ENCODE measurements at places on chromosomes 7 and 10.

- DNase-seq, result no peak
Measured at GRCh38 chr7:80844916-80845315, 73.9 kb downstream of the SEMA3C start.

DNA sequence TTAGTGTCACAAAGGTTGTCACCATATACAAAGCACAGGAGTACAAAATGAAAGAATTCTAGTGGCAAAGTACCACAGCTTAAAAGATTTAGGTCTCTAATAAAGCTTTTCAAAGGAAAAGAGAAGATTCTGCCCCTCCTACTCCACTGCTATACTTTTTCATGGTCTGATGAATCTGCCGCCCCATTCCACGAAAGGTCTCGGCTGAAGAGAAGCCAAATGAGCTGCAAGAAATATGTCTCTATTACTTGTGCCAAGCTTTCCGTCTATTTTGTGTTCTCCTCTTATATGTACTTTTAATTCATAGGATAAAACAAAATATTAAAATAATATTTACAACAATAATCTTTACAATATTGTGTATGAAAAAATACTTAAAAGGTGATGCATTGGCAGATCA lies 222.6 kb downstream of the ANK3 start:
- no peak for DNase-seq

DNA sequence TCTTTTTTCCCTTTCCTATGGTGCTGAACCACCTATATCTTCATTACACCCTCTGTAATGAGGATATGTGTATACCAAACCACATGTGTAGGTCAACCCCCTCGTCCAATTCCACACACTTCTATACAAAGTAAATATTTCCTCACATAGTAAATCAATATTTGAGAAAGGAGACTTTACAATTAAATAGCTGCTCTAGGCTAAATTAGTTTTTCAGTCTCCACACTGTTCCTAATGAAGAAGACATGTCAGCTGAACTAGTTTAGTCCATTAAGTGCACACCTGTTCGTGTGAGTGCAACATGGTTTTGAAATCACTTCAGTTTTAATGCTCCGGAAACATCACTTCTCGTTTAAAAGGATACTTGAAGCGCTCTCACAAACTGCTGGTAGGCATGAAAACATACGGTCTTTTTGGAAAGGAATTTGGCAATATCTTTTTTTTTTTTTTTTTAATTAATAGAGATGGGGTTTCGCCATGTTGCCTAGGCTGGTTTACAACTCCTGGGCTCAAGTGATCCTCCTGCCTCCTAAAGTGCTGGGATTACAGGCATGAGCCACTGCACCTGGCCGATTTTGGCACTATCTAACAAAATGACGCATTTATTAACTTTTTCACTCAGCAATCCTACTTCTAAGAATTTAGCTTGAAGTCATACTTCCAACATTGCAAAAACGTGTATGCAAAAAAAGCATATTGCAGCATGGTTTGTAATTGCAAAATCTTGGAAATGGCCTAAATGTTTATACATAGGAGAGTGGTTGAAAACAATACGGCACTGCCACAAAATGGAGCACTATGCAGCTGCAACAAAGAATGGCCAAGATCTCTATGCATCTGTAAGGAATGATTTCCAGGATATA lies 2.1 kb upstream of the XRCC2 start:
- DNase-seq, result peak; percentile 58

GRCh38 chr10:116657863-116658551 lies 37.3 kb downstream of the PNLIPRP2 start:
- no peak for DNase-seq

DNA sequence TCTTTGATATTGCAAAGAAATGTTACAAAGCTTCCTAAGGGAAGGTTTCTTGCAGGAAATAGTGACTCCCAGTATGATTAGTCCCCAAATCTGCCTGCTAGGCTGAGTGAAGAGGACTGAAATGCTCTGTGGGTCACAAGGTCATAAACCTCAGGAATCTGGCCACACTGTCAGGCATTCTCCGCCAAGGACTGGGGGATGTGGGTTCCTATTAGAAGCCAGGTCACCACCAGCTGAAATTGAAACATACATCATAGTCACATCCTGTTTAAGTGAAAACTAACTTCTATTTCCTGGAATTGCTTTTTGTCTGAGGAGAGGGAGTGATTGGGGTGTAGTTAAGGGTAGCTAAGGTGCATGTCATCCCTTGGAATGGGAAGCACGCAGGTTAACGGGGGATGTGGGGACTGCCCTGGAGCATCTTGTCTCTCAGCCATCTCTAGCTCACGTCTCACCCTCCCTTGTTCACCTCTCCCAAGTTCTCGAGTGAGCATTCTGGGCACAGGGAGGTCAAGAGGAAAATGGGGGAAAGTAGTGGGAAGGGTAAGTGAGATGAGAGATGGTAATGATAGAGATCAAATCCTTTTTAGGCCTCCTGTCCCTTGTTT lies 12.0 kb upstream of the GSAP start:
- no peak for DNase-seq

DNA sequence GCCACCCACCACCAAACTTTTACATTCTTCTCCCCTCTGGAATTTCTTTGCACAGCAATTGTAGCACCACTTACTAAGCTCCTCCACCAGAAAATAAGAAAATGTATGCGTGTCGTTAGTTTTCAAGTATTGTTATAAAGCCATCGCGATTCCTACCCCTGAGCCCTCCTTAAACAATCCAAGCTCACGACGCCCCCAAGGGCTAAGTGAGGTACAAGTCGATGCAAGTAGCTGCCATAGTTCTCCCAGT lies 1.3 kb downstream of the FRAT2 start:
- no peak for DNase-seq

DNA sequence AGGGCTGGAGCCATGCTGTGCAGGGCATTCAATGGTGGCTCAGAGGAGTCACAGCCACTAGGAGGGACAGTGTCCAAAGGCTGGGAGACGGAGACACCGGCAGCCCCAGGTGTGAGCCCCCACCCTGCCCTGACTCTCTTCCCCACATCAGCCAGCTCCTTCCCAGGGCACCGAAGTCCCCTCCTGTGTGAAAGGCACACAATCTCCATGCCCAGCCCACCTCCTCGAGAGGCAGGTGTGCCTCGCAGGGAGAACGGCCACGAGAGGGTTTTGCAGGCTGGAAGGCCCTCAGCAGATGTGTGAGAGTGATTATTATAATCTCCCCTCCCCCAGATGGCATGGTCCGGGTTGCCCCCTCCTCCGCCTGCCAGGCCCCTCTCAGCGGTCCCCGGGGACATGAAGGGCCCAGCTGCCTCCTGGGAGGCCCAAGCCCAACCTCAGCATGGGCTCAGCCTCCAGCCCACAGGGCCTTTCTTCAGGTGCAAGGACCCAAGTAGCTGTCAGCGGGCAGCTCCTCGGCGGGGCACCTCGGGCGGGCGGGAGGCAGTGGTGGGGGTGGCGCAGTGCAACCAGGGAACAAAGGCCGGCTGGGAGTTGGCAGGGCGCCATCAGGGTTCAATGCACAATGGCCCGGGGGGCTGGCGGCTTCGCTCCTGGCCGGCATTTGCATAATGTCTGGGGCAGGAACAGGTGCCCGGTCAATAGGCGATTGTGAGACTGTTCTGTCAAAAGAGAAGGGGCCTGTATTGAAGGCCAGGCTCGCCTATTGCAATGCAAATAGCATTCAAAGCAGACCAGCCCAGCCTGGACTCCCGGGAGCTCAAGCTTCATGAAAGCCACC lies 155.3 kb upstream of the ZMIZ1 start:
- peak; percentile 61 for DNase-seq

GRCh38 chr10:38054361-38054797 lies 39.8 kb upstream of the ZNF37A start:
- no peak for DNase-seq

GRCh38 chr7:66167773-66168387 lies 37.3 kb upstream of the TPST1 start:
- DNase-seq, result no peak

- no peak for DNase-seq
Measured at GRCh38 chr7:151306860-151307259, 34.8 kb upstream of the NUB1 start.

DNA sequence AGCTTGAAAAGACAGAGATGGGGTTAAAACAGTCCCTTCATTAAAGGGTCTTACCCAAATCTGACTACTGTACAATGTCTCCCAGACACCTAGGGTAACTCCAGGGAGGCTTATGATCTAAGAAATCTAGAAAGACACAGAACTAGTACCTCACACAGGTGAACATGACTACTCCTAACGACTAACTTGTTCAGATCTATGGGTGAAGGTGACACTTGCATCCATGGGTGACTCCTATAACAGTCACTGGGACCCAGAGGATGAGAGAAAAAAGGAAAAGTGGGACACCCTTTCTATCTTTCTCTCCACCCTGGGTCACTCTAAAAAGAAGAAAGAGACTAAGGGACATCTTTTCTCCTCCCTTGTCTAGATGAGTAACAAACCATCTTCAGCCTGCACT lies 19.2 kb downstream of the AKR1C8 start:
- no peak for DNase-seq

DNA sequence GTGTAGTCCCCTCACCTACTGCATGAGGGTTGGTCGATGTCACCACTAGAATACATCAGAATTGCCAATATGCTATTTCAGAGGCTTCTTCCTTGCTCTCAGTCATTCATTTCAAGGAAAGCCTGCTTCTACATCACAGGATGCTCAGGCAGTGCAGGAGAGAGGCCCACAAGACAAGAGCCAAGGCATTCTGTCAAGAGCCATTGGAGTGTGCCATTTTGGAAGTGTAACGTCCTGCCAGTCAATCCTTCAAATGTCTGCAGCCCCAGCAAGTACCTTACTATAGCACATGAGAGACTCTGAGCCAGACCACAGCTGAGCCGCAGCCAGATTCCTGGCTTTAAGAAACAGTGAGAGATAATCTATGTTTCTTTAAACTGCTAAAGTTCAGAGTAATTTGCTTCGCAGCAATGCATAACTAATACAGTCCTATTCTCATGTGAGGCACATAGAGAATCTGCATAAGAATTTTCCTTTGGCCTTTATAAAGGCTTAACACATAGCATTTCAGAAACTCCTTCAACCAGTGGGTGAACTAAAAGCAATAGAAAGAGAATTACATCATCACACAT lies 166.5 kb upstream of the GNAI1 start:
- no peak for DNase-seq

GRCh38 chr7:122306320-122307227 lies 2.0 kb upstream of the FEZF1 start:
- peak; percentile 33 for DNase-seq

DNA sequence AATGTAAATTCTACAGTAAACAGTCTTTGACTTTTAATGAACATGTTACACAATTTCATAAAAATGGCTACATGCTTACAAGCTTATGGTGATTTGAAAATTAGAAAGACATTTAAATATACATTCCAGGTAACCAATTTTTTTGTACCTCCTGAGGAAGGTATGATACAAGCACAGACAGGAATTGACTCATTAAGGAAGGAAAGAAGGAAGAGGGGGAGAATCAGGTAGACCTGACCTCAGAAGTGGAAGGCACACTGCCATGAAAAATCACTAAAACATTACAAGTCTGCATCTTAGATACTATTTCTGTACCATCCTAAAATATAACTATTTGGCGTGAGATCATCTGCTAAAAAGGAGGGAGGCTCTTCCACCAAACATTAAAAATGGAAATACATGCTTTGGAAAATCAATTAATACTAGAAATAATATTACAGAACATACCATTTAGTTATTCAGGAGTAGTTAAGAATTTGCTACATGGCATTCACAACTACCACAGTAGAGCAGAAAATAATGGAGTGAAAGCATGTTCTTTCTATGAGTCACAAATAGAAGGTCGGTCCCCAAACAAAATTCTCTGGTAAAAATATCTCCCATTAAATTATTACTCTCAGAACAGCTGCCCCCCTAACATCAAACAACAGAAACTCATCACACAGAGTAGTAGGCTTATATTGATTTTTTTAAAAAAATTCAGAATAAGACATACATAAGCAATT lies 15.2 kb downstream of the RAB11FIP2 start:
- no peak for DNase-seq

- DNase-seq, result no peak
Measured at GRCh38 chr10:35909121-35909720, 267.1 kb upstream of the FZD8 start.

GRCh38 chr7:4797858-4798705 lies 22.7 kb downstream of the AP5Z1 start:
- DNase-seq, result no peak

GRCh38 chr10:102795453-102796406 lies 41.5 kb downstream of the CYP17A1 start:
- no peak for DNase-seq

DNA sequence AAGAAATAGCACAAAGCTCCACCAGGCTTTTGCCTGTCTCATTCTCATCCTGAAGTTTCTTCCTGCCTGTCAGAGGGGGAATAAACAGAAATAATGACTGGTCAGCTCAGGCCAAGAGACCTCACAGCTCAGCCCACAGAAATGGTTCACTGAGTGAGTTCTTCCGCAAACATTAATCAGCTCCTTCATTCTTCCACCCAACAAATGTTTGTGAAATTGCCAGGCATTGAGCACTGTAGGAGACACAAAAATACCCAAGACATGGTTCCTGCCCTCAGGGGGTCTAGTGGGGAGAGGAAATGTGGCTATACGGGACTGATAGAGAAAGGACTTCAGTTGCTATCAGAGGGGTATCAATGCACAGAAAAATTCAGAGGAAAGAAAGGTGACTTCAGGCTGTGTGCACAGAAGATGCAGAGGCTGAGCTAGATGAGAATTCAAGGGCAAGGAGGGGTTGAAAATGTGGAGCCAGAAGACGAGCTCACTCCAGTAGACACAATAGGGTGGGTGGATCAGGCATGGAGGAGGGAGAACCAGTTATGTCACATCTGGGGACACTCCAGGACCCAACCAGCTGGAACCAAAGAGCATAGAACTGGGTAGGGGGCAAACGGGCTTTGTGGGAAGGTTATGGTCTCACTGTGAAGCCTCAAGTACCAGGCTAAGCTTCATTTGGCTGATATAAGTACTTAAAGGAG lies 20.9 kb downstream of the MYOF start:
- DNase-seq, result no peak

DNA sequence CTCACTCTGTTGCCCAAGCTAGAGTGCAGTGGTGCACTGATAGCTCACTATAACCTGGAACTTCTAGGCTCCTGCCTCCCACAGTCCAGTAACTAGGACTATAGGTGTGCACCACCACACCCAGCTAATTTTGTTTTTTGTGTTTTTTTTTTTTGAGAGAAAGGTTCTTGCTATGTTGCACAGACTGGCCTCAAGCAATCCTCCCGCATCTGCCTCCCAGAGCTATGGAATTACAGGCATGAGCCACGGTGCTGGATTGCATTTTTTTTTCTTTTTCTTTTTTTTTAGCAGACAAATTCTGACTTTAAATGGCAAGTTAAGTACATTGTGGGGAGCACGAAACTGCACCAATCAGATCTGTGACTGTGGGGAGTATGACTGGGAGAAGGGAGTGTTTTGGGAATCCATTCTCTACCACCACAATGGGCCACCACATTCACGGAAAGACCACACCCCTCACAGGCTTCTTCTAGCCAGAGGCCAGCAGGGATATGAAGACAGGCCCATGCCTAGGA lies 58.1 kb upstream of the MSMB start:
- no peak for DNase-seq

GRCh38 chr10:35006836-35007235 lies 83.3 kb downstream of the CUL2 start:
- DNase-seq, result no peak

GRCh38 chr10:21238717-21239116 lies 286.8 kb downstream of the SKIDA1 start:
- DNase-seq, result no peak

- no peak for DNase-seq
Measured at GRCh38 chr7:107446988-107447387, 22.9 kb upstream of the GPR22 start.
